ENCODE measurements at places on chromosomes 4 and X.

DNA sequence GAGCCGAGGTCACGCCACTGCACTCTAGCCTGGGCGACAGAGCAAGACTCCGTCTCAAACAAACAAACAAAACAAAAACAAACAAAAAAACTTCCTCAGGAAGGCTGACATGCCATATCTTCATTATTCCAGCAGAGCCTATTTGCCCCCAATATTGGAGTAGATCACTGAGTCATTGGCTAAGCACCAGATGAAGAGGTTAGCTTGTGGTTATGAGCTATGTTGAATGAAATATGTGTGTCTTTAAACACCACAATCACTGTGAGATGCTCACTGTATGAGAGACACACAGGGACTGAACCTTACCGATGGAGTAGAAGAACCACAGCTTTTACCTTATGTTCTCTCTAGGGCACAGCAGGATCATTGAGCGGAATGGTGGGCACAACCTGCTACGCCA lies 122.1 kb upstream of the EOLA2 start:
- DNase-seq = no peak

DNA sequence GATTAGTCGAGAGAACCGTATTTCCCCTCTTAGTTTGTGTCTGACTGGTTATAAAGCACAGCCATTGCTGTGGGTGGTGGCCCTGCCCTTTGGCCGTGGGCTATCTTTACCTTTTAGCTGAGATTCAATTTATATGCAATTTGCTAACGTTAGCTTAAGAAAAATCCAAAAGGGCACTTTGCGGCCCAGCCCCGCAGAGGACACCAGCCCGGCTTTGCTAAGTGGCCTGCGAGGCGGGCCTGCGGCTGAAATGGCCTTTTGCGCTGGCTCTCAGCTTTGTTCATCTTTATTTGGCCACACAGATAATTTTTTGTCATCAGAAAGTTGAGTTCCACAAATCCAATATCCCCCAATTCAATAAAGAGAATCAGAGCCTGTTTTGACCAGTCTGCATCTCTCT lies 48.3 kb downstream of the CPZ start:
- no peak for DNase-seq

DNA sequence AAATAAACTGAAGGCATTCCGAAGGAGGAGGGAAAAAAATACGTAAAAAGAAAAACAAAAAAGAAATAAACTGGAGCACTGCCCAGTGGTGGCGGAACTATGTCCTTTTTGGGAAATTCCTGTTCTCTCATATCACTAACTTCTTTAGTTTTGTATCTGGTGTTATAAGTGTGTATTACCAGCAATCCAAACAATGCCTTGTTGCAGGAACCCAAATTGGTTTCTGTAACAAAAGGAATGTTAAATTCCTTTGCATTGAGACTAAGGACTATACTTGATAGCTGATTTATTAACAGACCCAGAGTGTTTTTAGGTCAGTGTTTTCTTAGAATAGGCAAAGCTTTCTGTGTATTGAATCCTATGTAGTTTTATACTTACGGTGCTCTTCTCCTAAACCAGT lies 6.6 kb downstream of the CCNG2 start:
- no peak for DNase-seq

DNA sequence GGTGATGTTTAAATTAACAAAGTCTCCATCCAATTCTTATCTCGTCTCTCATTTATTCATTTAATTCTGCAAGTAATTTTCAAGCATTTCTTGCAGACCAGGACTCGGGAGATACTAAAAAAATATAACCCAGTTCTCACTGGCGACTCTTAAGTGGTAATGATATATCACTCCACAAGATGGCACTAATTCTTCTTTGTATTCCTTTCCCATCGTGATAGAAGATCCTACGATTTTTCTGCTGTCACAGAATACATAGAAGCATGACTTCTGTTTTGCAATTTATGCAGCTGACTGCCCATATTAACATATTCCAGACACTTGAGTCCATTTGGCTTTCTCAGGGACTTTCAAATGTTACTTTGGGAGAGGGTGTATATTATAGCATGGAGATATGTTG lies 64.0 kb upstream of the FGF13 start:
- DNase-seq = no peak

DNA sequence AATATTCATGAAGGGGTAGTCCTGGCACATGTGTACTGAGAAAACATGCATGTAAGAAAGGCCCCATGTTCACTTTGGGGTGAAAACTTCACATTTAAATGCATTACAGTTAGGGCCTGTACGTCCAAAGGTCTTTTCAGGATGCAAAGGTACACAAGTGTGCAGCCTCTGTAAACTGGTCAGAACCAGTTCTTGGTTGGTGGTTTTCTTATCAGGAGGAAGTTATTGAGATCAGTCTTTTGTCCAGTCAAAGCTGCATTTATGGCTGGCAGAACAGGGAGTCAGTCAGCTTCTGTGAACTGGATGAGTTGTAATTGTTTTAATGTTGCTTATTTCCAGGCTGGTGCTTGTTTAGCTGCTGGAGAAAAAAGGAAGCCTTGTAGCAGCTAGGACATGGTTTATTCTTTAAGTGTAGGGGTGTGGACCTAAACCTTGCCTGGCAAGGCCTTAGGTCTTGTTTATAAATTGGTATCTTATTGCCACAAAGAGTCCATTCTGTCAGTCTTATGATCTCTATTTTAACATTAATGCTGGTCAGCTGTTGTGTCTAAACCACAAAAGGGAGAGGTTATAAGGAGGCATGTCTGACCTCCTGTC lies 1906.6 kb upstream of the TENM3 start:
- no peak for DNase-seq

- no peak for DNase-seq
Observed at GRCh38 chrX:110657073-110657472, 138.5 kb downstream of the CHRDL1 start.

DNA sequence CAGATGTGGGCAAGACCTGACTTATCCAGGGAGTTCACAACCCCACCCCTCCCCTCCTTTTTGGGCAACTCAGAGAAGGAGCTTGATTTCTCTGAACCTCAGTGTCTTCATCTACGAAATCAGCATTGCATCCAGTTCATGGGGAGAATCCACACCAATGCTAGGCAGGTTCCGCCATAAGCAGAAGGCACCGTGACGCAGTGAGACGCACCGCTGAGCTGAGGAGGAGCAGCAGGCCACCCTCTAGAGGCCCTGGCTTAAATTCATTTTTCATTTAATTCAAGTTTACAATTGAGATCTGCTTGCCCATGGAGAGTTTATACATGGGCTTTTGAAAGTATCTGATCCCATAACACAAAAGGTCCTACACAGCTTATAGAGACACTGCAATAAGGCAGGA lies 55.7 kb downstream of the CPZ start:
- no peak for DNase-seq

DNA sequence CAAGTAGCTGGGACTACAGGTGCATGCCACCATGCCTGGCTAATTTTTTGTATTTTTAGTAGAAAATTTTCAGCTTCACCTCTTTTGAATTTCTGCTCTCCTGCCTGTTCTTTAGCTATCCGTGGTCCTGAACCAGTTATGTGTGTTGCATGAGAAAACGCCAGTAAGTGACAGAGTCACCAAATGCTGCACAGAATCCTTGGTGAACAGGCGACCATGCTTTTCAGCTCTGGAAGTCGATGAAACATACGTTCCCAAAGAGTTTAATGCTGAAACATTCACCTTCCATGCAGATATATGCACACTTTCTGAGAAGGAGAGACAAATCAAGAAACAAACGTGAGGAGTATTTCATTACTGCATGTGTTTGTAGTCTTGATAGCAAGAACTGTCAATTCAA lies 13.9 kb downstream of the ALB start:
- no peak for DNase-seq

- DNase-seq = no peak
Observed at GRCh38 chr4:110128472-110128919, 69.9 kb downstream of the ELOVL6 start.

- DNase-seq = no peak
Observed at GRCh38 chrX:135975421-135975820, 1.6 kb upstream of the MMGT1 start.

DNA sequence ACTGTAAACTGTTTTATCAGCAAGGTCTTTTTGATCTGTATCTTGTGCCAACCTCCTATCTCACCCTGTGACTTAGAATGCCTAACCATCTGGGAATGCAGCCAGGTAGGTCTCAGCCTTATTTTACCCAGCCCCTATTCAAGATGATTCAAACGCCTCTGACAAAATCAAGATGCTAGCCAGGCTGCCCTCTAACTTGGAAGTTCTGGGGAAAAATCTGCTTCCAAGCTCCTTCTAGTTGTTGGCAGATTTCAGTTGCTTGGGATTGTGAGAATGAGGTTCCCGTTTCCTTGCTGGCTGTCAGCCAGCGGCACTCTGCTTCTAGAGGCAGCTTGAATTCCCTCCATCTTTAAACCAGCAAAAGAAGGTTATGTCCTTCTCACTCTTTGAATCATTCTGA lies 34.7 kb downstream of the LUZP4 start:
- no peak for DNase-seq

Data from NCI-H1417 treated with DMSO at 0.1 percent for 48 hours (cell line).